Activated CD8-positive, alpha-beta T cell treated with anti-CD3 and anti-CD28 coated beads for 36 hours (primary cell): ENCODE measurements at places on chromosomes 11 and 22. TPM values are rescaled to one million over a fixed set of nuclear protein-coding genes. Genes with fewer than 3 reads are reported as not detected.

PCNX3 gene
- total RNA-seq = 34.4 TPM

CBY1 gene
- total RNA-seq = 15.6 TPM

GRCh38 chr11:105260976-105261375 is 121.4 kb upstream of the CARD18 start:
- no peak overlapping the region for H3K27ac ChIP-seq
- peaks cover 9% of the 10 kb centered on the region for H3K27me3 ChIP-seq
- no peaks in the 10 kb centered on the region for H3K36me3 ChIP-seq
- no peak overlapping the region for H3K4me3 ChIP-seq
- no peaks in the 10 kb centered on the region for H3K4me1 ChIP-seq

DNA sequence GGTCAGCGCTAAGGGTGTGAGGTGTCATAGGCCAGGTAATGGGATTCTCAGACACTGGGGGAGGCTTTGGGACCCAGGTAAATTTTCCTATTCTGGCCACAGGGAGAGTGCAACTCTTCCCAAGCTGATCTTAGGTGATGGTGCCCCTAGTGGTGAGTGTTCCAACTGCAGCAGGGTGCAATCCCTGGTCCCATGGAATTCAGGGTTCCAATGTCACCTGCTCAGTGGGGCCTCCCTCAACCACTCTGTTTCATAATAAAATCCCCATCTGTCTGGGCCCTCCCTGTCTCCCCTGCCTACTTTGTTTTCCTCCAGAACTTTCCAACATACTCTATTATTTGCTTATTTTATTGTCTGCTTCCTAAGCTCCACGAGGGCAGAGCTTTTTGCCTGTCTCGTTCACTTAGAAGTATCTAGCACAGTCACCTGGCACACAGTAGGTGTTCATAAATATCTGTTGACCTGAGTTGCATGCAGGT is 2.9 kb upstream of the SGSM1 start:
- H3K36me3 ChIP-seq = no peaks in the 10 kb centered on the region
- no peak overlapping the region for H3K27ac ChIP-seq
- peaks cover 7% of the 10 kb centered on the region for H3K4me1 ChIP-seq
- peaks cover 3% of the 10 kb centered on the region for H3K27me3 ChIP-seq

DNA sequence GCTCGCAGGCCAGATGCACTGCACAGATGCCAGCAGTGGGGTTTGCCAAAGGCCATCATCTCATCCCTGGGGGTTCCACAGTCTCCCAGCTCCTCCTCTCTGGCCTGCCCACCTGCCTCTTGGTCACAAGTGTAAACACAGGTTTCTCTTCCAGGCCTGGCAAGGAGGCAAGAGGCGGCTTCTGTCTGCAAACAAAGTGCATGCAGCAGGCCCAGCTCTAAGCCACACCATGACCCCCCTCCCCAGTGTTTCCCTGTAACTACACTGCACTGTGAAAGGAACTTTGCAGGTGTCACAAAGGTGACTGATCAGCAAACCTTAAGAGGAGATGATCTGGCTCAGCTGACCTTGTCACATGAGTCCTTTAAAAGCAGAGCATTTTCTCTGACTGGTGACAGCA is 26.2 kb upstream of the SHISAL1 start:
- H3K36me3 ChIP-seq = no peaks in the 10 kb centered on the region
- no peak overlapping the region for H3K27ac ChIP-seq
- no peak overlapping the region for H3K4me3 ChIP-seq
- peaks cover 4% of the 10 kb centered on the region for H3K4me1 ChIP-seq
- peaks cover 3% of the 10 kb centered on the region for H3K27me3 ChIP-seq

GRCh38 chr11:62172294-62172693 is 17.7 kb upstream of the SCGB1D1 start:
- H3K4me1 ChIP-seq = peaks cover 4% of the 10 kb centered on the region
- DNase-seq = no peak
- no peak overlapping the region for H3K27ac ChIP-seq
- H3K36me3 ChIP-seq = no peaks in the 10 kb centered on the region
- H3K27me3 ChIP-seq = peaks cover 23% of the 10 kb centered on the region
- no peak overlapping the region for H3K4me3 ChIP-seq

DNA sequence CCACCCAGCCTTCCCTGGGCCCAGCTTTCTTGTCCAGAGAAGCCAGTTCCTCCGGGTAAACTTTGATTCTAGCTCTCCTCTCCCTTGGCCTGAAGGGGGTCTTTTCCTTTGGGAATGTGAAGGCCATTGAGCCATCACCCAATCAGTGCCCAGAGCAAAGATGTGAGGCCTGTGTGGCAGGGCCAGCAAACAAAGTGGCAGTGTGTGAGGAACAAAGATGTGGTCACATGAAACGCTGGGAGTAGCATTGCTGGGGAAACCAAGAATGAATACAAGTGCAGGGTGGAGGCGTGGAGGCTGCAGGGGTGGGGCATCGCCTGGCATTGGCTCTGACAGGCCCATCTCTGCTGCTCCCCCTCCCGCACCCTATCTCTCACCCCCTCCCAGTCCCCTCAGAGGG is 91.9 kb upstream of the BID start:
- no peak overlapping the region for H3K4me3 ChIP-seq
- no peak overlapping the region for H3K27ac ChIP-seq
- H3K27me3 ChIP-seq = no peaks in the 10 kb centered on the region
